Forelimb muscle (tissue), 1 donor: ENCODE measurements at places on chromosomes 2 and 18. TPM values are rescaled to one million over a fixed set of nuclear protein-coding genes. Genes with fewer than 3 reads are reported as not detected.
A peak's percentile ranks its signal among the peaks of the same experiment; 100 is the strongest.

DCDC2C gene
- 0.46 TPM for polyA plus RNA-seq

GLI2 gene
- polyA plus RNA-seq: 8.5 TPM

RAB27B gene
- 0.61 TPM for polyA plus RNA-seq

DNA sequence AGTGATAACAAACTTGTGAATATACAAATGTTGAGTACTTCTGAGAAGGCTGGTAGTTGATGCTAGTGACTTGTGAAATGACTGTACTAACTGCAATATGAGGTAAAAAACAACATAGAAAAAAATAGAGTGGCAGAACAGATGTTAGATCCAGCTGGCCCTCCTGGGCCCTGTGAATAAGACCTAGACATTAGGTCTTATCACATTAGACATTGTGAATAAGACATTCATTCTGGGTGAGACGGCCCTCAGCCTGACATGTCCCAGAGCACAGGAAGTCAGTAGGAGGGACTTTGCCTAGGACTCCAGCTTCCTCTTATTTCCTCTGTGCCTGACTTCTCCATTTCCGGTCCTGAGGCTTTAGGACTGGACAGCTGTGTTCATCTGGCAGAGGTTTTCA lies 22.9 kb downstream of the DOK1 start:
- no peak for DNase-seq

DNA sequence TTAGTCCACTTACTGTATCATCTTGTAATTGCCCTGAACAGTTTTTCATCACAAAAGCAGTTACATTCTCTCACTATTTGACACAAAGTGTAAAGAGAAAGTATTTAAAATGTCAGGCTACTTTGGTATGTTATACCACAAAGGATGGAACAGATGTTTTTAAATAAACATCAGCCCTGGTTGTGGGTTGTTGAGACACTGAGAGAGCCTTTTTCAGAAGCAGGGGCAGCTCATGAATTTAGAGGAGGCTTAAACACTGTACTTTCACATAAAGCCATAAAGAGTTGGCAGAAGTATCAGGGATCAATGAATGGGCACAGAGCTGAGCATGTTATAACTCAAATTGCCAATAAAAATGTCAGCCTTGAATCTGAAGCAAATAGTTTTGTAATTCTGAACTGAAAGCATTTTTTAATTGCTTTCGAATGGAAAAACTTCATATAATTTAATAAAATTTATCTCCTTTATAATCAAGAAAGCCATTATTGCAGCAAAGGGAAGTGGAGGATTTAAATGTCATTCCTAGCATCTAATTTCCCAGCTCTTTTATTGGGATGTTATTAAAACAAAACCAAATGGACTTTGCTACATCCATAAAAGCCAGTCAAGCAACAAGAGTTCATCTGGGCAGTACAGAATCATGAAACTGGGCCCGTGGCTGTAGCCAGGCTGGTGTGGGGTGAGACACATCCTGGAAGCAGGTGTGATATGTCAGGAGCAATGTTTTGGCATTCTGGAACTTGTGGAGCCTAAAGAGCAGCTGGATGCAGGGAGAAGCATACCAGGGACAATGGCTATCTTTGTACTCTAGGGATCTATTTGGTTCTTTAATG lies 95.1 kb upstream of the NT5C1B start:
- no peak for DNase-seq

- no peak for DNase-seq
Observed at GRCh38 chr2:207567671-207568070, 37.9 kb downstream of the CREB1 start.

- peak; percentile 17 for DNase-seq
Observed at GRCh38 chr2:210399440-210400041, 77.0 kb downstream of the LANCL1 start.

GRCh38 chr2:66170744-66171330 lies 264.1 kb upstream of the MEIS1 start:
- DNase-seq: no peak

- DNase-seq: no peak
Observed at GRCh38 chr2:189633392-189633811, 27.9 kb upstream of the ASNSD1 start.

GRCh38 chr2:234462218-234462992 lies 34.5 kb downstream of the ARL4C start:
- DNase-seq: no peak

GRCh38 chr18:8811115-8811514 lies 105.8 kb downstream of the MTCL1 start:
- DNase-seq: no peak

- no peak for DNase-seq
Observed at GRCh38 chr2:8548619-8549150, 133.2 kb upstream of the ID2 start.

DNA sequence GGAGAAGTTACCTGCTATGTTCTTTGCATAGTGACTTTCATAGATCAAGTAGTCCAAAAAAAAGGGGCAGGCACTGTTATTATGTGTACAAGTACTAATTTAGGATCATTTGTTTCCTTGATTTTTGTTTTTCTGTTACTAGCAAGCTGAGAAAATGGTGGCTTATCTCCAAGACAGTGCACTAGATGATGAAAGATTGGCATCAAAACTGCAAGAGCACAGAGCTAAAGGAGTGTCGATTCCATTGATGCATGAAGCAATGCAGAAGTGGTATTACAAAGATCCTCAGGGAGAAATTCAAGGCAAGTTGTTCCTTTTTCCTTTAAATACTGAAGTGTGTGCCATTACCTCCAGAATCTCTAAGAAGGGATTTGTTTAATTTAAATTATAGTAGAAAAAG lies 19.6 kb upstream of the KCNJ13 start:
- DNase-seq: no peak

GRCh38 chr2:86706220-86706619 lies 13.9 kb upstream of the RMND5A start:
- DNase-seq: no peak
